ENCODE measurements at places on chromosomes 3 and 15. TPM values are rescaled to one million over a fixed set of nuclear protein-coding genes. Genes with fewer than 3 reads are reported as not detected.

ABTB1 gene
- polyA plus RNA-seq = 5.5 TPM

CHRM5 gene
- not detected for polyA plus RNA-seq

RTP4 gene
- 7.3 TPM for polyA plus RNA-seq

COPG1 gene
- 133 TPM for polyA plus RNA-seq

FYCO1 gene
- 61.0 TPM for polyA plus RNA-seq

KCNMB2 gene
- polyA plus RNA-seq = 7.6 TPM

MOBP gene
- 0.68 TPM for polyA plus RNA-seq

SOX14 gene
- polyA plus RNA-seq = not detected

OR5K2 gene
- polyA plus RNA-seq = not detected

FHIT gene
- 6.7 TPM for polyA plus RNA-seq

XCR1 gene
- polyA plus RNA-seq = 1.2 TPM

CLDN18 gene
- 0.08 TPM for polyA plus RNA-seq

DNAH12 gene
- polyA plus RNA-seq = 0.29 TPM
